ENCODE measurements at places on chromosomes 7 and 10.

GRCh38 chr7:157495594-157495993, 158.8 kb downstream of the DNAJB6 start:
- DNase-seq = no peak

- no peak for DNase-seq
These were observed 65.6 kb downstream of the CDH23 start for GRCh38 chr10:71462062-71462935.

- no peak for DNase-seq
These were observed 12.4 kb downstream of the NMT2 start for GRCh38 chr10:15155978-15156656.

DNA sequence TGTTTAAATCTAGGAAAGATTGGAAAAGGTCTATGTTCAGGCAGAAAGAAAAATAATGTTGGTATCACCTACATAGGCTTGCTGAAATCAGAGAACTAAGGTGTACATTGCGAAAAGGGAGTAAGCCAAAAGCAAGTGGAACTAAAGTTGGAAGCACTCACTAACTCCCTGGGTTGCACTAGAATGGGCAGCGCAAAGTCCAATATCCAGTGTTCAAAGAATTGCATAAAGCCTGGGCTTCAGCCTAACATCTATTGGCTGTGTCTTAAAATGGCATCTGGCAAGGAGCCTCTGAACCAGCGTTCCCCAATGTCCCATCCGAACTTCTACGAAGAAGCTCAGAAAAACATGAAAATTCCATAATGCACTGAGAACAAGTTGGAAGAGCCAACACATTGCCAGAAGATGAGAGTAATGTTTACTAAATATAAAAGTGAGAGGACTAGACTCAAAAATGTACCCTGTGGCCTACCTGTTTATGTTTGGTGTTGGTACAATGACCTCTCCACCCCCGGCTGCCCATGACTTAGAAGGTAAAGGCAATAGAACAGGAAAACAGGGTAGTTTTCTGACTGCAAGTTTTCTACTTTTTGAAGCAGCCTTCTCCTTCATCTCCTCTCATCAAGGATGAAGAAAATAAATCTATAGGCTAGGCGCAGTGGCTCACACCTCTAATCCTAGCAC, 275.9 kb upstream of the GHITM start:
- no peak for DNase-seq

- no peak for DNase-seq
These were observed 102.8 kb downstream of the PIP4K2A start for GRCh38 chr10:22611425-22612115.

DNA sequence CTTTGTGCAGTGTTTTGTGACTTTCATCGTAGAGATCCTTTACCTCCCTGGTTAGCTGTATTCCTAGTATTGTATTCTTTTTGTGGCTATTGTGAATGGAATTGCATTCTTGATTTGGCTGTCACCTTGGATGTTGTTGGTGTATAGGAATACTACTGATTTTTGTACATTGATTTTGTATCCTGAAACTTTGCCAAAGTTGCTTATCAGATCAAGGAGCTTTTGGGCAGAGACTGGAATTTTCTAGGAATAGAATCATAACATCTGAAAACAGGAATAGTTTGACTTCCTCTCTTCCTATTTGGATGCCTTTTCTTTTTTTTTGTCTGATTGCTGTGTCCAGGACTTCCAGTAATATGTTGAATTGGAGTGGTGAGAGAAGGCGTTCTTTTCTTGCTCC, 283.8 kb upstream of the LRGUK start:
- DNase-seq = no peak

DNA sequence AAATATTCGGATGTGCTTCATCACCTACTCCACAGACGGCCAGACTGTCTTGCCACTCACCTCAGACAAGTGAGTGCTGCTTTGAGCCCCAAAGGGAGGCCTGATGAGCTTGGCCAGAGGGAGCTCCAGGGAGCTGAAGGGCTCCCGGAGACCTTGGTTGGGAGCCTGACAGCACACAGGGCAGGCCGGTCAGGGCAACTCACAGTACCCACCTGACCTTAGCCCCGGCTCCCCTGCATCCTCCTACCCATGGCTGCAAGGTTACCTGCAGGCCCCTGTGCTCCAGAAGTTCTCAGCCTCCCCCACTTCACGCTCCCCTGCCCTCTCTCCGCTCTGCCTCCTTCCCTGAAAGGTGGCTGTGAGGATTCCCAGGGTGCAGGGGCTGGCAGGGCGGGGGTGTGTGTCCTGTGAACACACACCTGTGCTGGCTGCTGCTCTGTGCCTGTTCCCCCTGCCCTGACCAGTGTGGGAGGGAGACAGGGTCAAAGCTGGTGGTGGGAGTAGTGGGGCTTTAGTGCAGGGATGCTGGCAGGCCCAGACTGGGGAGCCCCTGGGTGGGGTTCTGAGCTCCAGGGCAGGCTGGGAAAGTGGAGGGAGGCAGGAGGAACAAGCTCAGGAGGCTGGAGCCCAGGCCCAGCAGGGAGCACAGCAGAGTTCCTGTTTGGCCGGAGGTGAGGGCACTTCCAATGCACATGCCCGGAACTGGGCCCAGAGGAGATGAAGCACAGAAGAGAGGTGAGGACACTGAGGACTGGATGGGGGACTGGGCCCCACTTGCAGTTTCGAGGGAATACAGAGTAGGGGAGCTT, 7.2 kb downstream of the ANTXRL start:
- no peak for DNase-seq

- DNase-seq = no peak
These were observed 11.3 kb downstream of the ADAM12 start for GRCh38 chr10:126376956-126377355.

GRCh38 chr10:49837685-49838084, 75.6 kb upstream of the OGDHL start:
- DNase-seq = no peak

GRCh38 chr7:67470256-67470751, 473.7 kb downstream of the TYW1 start:
- peak; percentile 82 for DNase-seq

- DNase-seq = no peak
These were observed 193.8 kb downstream of the ABCA13 start for GRCh38 chr7:48365010-48365409.

GRCh38 chr10:100516847-100517246, 2.8 kb downstream of the SEC31B start:
- DNase-seq = no peak

GRCh38 chr7:78213402-78213801, 414.8 kb downstream of the PHTF2 start:
- DNase-seq = no peak

- DNase-seq = no peak
These were observed 24.0 kb downstream of the SLC25A13 start for GRCh38 chr7:96297876-96298275.

GRCh38 chr7:10889266-10889898, 84.3 kb upstream of the PHF14 start:
- DNase-seq = peak; percentile 70

GRCh38 chr7:106104721-106105260, 7.3 kb downstream of the SYPL1 start:
- no peak for DNase-seq

DNA sequence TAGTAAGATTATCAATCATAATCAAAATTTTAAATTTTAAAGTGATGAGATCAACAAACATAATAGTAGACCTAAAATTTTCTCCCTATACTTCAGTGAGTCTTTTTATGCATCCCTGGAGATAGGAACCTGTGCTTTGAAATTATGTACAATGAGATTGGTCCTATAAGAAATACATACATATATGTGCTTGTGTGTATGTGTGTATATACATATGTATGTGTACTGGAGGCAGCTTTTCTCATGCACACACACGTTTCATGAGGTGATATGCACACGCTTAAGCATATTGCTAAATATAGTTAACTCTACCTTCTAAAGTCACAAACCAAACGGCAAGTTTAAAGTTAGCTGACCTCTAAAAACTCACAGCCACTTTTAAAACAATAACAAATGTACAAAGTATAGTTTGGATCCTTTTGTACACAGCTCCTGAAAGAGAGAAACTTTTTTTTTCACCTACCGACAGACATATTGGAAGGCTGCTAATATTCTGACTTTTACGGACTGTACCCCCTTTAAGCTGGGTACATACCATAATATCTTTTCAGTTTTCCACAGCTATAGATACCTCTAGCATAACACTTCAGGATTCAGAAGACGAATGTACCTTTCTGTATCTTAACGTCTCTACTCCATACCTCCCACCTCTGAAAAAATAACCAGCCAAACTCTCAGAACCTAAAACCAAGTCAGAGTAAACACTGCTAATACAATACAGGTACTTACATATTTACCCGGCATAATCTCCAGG, 3.3 kb downstream of the ITGB1 start:
- no peak for DNase-seq

DNA sequence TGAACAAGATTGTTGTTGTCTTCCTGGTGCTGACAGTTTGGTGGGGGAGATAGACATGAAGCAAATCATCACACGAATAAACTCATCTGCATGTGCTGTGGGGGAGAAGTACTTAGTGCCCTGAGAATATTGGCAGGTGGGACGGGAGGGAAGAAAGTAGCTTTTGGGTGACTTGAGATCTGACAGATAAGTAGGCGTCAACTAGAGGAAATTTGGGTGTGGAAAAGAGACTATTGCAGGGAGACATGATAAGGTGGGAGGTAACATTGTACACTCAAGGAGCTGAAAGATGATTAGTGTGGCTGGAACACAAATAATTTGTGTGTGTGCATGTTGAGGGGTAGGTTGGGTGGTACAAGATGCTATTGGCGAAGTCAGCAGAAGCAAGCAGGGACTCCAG, 30.1 kb downstream of the CNNM2 start:
- DNase-seq = no peak

DNA sequence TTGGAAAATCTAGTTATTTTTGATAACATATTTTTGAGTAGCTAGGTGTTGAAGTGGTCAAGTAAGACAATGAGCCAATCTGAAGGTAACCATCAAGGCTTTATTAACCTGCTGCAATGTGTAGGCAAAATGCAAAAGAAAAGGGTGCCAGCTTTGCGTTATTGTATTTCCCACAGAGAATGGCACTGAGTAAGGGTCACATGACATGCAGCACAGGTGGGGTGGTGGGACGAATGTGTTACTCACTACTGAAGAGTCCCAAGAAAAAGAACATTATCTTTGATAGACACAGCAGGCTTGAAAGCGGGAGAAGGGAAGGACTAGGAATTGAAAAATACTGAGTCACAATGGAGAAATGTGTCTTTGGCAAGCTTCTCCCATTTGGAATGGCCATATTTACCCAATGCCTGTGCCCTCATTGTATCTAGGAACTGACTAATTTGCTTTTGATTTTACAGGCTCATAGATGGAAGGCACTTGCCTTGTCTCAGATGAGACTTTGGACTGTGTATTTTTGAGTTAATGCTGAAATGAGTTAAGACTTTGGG, 898.6 kb upstream of the POT1 start:
- no peak for DNase-seq

GRCh38 chr10:132164761-132165278, 21.9 kb upstream of the DPYSL4 start:
- DNase-seq = peak; percentile 30

- DNase-seq = peak; percentile 74
These were observed at the start of gene CXCL12 for GRCh38 chr10:44385026-44385695. Gene CXCL12, minus strand, starts transcription at chr10:44385097. Its CDS starts 92 bp downstream, at chr10:44385005.

DNA sequence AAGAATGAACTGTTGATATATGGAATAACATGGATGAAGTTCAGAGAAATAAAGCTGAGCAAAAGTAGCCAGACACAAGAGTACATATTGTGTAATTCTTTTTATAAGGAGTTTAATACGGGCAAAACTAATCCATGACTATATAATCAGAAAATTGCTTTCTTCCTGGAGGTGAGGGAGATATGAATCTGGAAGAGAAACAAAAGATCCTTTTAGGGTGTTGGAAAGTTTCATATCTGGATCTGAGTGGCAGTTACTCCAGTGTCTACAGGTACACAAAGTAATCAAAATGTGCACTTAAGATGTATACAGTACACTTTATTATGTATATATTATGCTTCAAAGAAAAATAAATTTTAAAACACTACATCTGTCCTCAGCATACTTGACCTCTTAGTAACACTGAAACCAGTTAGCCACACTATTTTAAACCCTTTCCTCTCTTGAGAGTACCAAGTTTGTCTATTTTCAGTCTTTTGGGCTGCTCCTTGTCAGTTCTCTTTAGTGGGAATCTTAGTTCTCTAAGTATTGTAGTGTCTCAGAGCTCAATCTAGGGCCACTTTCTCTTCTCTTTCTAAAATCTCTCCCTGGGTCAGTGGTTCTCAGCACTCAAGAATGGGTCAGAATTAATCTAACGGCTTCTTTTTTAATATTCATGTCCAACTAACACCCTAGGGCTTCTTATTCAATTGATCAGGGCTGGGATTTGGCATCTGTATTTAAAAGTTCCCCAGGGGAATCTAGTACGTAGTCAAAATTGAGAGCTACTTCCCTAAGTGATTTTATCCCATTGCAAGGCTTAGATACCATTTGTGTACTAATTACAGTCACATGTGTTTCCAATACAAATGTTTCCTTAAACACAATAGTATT, 4.3 kb upstream of the LIPF start:
- no peak for DNase-seq

GRCh38 chr7:15086131-15086611, 183.6 kb upstream of the DGKB start:
- DNase-seq = no peak

- DNase-seq = no peak
These were observed 239.0 kb upstream of the KLF6 start for GRCh38 chr10:4024027-4024426.

- no peak for DNase-seq
These were observed 6.3 kb downstream of the CFAP69 start for GRCh38 chr7:90251304-90251635.

- peak; percentile 85 for DNase-seq
These were observed 258.6 kb downstream of the PAXIP1 start for GRCh38 chr7:154744256-154744860.

DNA sequence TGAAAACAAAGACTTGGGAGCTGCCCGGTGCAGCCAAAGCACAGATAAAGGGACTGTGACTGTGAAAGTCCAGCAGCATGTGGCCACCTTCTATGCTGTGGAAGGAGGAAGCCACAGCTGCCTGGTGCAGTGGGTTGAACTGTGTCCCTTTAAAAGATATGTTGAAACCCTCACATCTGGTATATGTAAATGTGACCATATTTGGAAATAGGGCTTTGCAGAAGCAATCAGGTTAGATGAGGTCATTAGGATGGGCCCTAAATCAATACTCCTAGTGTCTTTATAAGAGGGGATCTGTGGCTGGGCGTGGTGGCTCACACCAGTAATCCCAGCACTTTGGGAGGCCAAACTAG, 136.9 kb downstream of the GLI3 start:
- DNase-seq = no peak

DNA sequence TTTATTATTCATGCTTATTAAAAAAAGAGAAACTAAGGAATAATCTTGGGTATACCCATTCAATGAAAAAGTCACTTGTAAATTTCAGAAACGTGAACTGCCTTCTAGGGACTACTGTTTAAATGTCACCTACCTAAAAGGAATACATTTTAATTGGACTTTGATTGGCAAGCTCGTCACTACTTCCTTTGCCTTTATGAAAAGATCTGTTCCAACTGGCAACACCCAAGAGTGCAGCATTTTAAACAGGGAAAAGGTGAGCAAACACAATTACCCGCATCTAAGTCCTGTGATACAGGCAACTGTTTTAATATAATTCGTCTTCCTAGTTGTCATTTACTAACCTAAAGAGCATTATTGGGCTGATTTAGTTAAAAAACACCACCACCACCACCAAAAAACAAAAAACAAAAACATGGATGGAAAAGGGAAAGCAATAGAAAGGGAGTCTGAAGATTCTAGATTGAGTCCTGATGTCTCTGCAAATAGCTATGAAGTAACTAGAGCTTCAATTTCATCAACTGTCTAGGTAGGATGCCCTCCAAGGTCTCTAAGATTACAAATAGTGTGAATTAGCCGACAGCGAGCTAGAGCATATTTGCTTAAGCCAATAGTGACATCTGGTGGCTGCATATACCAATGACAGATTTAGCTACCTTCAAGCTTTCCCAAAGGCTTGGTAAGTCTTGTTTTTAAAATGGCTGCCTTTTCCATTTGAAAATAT, 33.8 kb upstream of the ICA1 start:
- DNase-seq = peak; percentile 88
